Right forelimb (tissue), 1 donor: ENCODE measurements at places on chromosomes 1 and 21.
A peak's percentile ranks its signal among the peaks of the same experiment; 100 is the strongest.

GRCh38 chr21:35896060-35896459 lies 164.3 kb downstream of the SETD4 start:
- no peak for DNase-seq

DNA sequence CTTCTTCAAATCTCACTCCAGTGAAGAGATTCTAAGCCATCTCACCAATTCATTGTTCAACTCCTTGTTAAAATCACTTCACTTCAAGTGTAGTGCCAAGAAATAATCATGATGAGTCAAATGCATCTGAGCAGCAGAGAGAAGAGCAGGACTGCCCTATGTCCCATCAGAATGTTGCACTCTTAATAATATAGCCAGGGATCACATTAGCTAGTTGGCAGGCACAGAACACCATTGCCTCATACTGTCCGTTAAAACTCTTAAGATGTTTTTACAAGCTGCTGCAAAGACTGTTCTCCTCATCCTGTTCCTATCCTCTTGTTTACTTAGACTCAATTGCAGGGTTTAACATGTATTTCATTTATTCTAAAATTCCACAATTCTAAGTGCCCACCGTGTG lies 432.9 kb downstream of the PLPP3 start:
- DNase-seq: no peak

DNA sequence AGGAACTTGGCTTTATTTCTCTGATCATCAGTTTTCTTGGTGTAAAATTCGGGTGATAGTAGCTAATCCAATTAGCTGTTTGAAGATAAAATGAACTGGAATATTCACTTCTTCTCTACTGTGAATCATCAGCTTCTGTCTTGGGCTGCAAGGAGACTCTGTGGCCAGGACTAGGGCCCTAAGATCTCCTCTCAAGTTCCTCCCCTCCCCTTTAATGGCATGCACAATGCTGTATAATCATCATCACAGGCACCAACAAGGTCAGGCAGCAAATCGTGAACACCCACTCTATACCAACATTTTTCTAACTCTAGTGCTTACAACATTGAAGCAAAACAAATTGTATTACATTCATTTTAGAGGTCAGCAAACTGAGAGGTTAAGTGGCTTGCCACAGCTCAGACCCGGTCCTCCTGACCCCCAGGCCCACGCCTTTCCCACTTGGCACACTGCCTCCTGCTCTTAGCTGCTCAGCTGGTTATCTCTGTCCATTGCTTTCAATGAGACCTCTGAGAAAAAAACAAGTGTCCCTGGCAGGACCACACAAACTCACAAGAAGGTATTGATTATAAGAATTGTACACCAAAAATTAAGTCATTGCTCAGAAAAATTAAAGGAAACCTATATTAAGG lies 31.8 kb downstream of the LRRC52 start:
- DNase-seq: no peak

DNA sequence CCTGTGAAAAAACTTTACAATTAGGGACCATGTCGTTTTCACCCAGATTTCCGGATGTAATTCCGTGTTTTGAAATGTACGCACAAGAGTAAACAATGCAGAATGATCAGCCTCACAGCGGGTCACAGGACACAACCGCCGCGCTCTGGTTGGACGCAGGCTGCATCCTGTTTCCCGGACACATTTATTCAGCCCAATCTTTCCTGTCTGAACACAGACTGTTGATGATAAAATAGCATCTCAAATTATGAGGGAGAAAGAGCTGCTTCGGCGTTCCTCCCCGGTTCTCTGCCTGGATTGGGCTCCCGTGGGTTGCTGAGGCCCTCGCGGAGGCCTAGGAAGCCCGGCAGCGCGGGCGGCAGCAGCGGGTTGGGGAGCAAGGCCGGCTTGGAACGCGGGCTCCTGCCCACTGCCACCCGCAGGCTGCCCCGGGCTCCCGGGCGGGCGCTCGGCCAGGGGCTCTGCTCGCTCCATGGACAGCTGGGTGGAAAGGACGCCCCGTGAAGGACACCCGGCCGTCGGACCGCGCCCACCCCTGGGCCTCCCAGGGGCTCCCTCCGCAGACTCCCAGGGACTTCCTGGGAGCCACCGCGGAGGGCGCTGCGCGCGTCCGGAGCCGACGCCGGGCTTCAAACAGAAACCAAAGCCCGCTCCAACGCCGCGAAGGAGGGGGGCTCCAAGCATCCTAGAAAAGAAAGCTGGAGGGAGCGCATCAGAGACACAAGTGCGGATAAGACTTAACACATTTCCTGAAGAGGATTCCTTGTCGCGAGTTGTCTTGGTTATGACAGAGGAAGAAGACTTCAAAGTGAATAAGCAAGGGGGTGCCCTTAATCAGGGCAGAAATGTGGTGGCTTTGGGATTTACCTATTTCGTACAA lies 122.3 kb downstream of the ESRRG start:
- peak; percentile 86 for DNase-seq

- DNase-seq: no peak
These were observed 155.5 kb downstream of the GLUL start for GRCh38 chr1:182235952-182236650.

DNA sequence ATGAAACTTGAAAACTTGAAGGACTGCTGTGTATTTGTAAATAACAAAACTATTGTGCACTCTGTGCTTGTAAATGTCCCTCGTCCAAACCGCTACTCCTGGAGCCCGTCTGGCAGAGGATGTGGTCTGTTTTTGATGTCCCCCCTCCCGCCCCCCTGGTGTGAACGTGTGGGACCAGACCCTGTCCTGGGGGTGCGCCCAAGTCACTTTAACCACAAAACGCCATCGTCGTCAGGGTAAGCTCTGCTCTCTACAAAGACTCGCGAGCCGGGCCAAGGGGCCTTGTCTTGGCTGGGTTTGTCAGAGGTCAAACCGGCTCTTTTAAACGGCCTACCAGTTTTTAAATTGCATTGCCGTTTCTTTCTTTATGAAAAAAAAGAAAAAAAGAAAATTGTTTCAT lies 87.4 kb upstream of the TMEM51 start:
- DNase-seq: no peak

DNA sequence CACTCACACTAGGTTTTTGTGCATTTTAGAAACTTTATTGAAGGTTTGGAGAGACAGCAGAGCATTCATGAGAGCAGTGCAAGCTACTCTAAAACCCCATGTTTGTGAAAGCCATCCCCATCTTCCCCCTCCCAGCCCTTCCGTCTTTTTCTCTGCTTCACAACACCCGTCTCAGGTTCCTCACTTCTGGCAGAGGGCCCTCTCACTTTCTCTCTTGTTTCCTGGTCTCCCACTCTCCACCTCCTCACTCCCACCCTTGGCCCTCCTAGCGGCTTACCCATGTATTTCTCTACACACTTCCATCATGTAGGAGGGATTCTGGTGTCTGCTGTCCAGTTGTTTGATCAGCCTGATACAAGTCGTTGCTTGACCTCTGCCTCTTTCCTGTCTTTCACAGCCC lies 92.7 kb downstream of the LRRC8C start:
- no peak for DNase-seq

DNA sequence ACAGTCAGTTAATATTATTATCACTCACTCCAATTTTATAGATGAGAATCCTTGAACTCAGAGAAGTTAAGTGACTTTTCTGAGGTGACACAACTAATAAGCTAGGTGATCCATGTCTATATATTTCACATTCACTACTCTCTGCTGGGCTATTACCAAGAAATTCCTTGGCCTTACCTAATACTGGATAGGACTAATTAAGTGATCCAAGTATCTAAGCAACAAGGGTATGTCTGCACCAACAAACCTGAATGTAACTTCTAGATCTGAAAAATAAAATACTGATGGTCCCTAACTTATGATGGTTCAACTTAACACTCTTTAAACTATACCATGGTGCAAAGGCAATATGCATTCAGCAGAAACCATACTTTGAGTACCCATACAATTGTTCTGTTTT lies 14.8 kb upstream of the CASQ2 start:
- no peak for DNase-seq

DNA sequence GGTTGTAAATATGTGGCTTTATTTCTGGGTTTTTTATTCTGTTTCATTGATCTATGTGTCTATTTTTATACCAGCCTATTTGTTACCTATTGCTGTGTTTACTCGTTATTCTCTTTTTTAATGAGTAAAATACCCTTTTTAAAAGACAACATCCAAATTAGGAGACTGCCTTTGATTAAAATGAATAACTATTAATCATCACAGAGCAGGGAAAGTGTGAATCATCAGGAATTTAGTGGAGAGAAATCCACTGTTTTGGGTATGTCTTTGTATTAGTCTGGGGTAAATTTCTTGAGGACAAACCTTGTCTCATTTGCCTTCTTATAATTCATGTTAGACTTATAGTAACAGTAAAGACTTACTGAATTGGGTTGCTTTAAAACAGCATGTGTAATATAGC lies 12.1 kb downstream of the DISC1 start:
- no peak for DNase-seq

DNA sequence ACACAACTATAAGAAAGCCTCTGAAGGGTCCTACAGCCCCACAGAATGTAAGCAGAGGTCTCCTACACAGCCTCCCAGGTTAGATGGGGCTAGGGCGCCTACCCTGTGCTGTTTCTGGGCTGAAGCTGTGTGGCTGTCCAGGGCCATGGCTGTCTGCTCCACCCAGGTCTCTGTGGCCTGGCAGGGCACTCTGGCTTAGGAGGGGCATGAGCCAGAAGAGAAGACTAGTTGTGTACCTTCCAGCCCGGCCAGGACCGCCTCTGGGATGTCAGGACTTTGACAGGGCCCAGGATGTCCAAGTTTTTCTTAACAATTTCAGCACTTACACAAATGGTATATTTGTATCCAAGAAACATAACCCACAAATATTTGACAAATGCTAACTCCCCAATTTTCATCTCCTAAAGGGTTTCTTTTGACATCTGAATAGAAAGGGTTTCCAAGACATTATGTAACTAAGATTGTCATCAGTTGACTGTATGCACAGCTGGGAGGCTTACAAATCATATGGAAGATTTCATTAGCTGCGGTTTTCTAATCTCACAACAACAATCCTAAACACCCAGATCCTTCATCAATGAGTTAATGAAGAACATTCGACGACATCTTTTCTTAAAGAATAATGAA lies 80.5 kb downstream of the HSF2BP start:
- no peak for DNase-seq

GRCh38 chr1:189550498-189550897 lies 927.2 kb downstream of the BRINP3 start:
- DNase-seq: no peak

GRCh38 chr1:223179786-223180185 lies 36.7 kb upstream of the TLR5 start:
- DNase-seq: no peak

GRCh38 chr1:75211648-75212047 lies 77.5 kb downstream of the LHX8 start:
- no peak for DNase-seq

GRCh38 chr1:6509919-6510291 lies 18.4 kb upstream of the PLEKHG5 start:
- DNase-seq: no peak

DNA sequence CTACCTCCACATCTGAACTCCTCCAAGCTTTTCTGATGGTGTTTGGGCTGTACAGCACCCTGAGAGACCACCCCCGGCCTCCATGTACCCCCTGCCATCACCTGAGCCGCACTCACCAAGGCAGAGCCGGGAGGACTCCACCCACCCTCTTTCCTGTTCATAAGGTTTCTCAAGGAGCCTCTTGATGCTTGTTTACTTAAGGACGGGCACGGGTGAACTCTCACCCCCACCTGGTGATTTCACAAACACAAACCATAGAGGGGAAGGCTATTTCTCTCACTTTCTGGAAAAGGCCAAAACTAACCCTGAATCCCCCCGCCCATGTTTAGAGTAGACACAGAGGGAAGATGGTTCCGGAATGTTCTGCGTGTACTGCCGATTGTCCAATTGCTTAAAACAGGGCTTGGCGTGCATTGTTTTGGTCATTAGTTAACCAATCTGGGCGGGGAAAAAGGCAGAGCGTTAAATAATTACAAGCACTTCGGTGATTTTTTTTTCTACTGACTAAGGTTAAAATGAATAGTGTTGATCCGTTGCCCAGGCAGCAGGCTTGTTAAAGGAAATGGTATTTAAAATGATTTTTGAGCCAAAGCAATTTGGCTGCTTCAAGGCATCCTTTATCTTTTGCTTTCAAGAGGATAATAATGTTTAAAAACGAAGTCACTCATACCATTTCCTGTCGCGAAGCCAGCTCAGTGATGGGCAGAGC lies 279.8 kb upstream of the VAMP3 start:
- no peak for DNase-seq

DNA sequence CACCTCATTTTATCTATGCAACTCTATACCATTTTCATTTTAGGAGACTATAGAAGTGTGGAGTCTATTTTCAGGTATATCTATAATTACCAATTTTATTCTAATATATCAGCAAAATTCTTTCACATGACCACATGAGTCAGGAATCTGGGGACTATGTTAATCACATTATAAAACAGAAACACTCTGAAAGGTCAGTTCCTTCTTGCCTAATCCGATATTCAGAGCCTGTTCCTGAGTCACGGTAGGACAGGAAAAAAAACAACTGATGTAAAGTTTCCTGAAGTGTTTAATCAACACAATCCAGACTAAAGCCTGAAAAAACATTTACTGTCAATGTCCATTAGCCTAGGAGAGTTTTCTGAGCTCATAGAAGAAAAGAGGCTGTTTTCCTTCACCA lies 1902.3 kb downstream of the NCAM2 start:
- DNase-seq: no peak

DNA sequence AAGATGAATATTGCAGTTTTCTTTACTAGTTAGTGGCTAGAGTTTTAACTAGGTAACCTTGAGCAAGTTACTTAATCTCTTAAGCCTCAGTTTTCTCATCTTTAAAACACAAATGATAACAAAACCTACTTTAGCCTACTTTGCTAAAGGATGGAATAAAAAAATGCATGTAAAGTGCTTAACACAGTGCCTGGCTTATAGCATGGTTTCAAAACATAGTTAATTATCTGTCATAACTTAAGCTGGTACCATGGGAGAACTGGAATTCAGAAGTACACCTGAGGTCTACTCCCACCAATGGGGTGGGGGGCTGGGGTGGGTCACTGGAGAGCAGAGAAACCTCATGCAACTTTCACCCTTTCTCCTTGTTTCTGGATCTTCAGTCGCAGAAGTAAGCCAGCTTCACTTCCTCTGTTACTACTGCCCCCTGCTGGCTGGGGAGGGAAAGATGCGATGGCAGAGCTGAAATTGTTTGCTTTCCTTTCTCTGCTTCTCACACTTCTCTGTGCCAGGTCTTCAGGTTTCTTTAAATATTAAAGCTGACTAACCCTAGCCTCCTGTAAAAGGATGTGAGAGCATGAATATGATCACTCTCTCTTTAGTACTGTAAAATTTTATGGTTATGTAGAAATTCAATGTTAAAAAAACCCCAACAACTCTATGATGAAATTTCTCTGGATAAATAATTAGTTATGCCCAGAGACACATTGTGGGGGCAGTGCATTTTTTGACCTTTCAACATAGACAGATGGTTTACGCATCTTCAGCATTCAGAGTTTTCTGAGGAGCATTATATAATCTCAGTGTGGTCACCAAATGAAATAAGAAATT lies 324.2 kb downstream of the HLX start:
- DNase-seq: peak; percentile 89

GRCh38 chr1:119084798-119085197 lies 55.7 kb downstream of the WARS2 start:
- DNase-seq: no peak

DNA sequence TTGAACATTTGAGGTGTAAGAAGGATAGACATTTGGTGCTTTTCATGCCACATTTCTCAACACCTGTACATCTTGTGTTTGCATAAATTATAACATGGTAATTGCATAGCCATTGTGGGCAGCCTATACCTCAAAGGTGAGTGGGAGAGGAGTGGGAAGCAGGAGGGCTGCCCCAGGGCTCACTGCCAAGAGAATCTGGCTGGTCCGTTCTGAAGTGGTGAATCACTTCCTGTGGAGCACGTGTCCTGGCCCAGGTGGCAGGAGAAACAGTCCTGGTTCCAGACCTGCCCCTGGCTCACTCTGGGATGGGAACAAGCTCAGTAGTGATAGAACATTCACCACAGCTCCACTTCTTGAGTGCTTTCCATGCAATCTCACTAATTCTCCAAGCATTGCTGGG lies 11.6 kb upstream of the OLFML2B start:
- DNase-seq: no peak
